Hindlimb muscle (tissue), 1 donor: ENCODE measurements at places on chromosomes 2 and 18. TPM values are rescaled to one million over a fixed set of nuclear protein-coding genes. Genes with fewer than 3 reads are reported as not detected.

Gene NT5C1B
- polyA plus RNA-seq = not detected

Gene SOWAHC
- polyA plus RNA-seq = 6.5 TPM

Gene MAL
- 5.2 TPM for polyA plus RNA-seq

Gene LRRC30
- 9.2 TPM for polyA plus RNA-seq

Gene NAGK
- polyA plus RNA-seq = 81.5 TPM

Gene PTCD3
- polyA plus RNA-seq = 71.6 TPM

Gene TXNDC2
- 0.12 TPM for polyA plus RNA-seq

Gene RAB27B
- polyA plus RNA-seq = 0.30 TPM

Gene CHST10
- polyA plus RNA-seq = 11.6 TPM

Gene NHEJ1
- 12.0 TPM for polyA plus RNA-seq

Gene TUBB8B
- polyA plus RNA-seq = not detected

Gene POLR1B
- 12.8 TPM for polyA plus RNA-seq
